Right atrium auricular region (tissue), 2 donors: ENCODE measurements at places on chromosomes 5 and 9. TPM values are rescaled to one million over a fixed set of nuclear protein-coding genes. Genes with fewer than 3 reads are reported as not detected.

The GADD45G gene
- 294 TPM for total RNA-seq

The PIP5K1B gene
- 18.4 TPM for total RNA-seq

The AIF1L gene
- total RNA-seq, result 27.3 TPM

- no peak for DNase-seq
Measured at GRCh38 chr9:12065050-12065449, 628.1 kb upstream of the TYRP1 start.

GRCh38 chr5:180813420-180813819 is 10.8 kb upstream of the MGAT1 start:
- DNase-seq, result no peak

DNA sequence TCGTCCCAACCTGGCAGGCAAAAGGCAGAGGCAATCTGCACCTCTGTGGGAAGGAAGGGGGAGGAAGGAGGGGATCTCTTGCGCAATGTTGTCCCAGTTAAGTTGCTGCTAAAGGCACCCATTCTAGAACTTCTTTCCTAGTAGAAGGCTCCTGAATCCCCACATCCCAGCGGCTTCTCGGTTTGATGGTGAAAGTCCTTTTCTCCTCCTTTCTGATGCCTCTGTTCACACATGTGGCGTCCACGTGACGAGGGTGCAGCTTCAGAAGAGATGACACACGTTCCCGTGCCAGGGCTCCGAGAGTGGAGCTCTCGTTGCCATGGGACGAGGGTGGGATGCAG is 96.9 kb upstream of the FCN2 start:
- DNase-seq, result peak; percentile 70

- no peak for DNase-seq
Measured at GRCh38 chr9:23412458-23412857, 413.6 kb downstream of the ELAVL2 start.

DNA sequence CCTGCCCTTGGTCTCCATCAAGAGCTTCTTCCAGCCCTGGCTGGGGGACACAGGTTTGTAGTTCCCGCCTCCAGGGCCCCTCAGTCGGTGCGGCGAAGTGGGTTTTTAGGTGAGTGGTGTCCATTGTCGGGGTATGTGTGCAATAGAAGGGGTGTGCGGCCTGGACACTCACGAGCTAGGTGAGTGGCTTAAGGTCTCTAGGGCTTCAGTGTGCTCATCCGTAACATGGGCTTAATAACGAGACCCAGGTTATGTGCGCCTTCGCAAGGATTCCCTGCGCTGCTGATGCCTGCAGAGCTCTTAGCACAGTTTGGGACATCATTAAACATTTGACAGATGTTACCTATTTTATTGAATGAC is 656 bp downstream of the CEP78 start:
- DNase-seq, result no peak

- DNase-seq, result no peak
Measured at GRCh38 chr5:56080375-56081052, 85.8 kb upstream of the IL6ST start.

- DNase-seq, result no peak
Measured at GRCh38 chr9:130687615-130688014, 6.0 kb upstream of the EXOSC2 start.

- peak; percentile 11 for DNase-seq
Measured at GRCh38 chr5:133496631-133497030, 115.7 kb downstream of the FSTL4 start.

DNA sequence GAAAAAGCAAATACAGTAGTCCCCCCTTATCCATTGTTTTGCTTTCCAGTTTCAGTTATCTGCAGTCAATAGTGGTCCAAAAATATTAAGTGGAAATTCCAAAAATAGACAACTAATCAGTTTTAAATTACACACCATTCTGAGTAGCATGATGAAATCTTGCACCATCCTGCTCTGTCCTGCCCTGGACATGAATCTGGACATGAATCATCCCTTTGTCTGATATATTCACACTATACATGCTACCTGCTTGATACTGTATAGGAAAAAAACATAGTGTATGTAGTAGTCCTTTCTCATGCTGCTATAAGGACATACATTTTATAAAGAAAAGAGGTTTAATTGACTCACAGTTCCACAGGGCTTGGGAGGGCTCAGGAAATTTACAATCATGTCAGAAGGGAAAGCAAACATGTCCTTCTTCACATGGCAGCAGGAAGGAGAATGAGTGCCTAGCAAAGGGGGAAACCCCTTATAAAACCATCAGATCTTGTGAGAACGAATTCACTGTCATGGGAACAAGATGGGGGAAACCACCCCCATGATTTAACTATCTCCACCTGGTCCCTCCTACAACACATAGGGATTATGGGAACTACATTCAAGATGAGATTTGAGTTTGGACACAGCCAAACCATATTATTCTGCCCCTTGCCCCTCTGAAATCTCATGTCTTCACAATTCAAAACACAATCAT is 153.9 kb downstream of the ARRDC3 start:
- no peak for DNase-seq

DNA sequence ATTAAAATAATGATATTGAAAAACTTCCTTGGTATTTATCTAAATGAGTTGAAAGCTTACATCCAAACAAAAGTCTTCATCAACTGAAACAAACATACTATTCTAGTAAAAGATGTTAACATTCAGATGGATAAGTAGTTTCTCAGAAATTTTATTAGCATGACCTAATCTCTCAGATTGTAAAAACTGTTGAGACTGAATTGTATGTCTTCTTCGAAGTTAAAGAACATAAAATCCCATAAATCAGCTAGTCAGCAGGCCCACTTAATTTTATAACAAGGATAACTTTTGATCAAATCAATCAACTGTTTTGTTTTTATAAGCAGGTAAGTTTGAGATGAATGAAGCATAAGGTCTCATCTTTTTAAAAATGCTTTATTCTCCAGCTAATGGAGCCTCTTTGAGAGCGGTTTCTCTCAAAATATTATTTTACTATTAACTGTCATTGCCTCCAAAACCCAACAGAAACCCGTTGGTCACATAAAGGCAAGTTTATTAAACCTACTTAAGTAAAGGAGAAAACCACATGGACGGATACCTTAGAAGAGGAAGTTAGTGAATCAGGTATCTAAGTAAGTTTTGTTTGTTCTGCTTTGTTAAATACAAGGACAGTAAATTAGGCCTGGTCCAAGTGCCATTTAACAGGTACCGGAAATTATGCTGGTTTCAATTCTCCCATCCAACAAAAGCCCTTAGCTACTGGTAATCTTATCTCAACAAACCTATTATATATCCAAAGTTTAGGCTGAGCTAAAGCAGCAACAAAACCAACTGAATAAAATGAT is 457.0 kb downstream of the PDE4D start:
- DNase-seq, result no peak

GRCh38 chr9:80235752-80236151 is 664.0 kb downstream of the TLE4 start:
- DNase-seq, result no peak

DNA sequence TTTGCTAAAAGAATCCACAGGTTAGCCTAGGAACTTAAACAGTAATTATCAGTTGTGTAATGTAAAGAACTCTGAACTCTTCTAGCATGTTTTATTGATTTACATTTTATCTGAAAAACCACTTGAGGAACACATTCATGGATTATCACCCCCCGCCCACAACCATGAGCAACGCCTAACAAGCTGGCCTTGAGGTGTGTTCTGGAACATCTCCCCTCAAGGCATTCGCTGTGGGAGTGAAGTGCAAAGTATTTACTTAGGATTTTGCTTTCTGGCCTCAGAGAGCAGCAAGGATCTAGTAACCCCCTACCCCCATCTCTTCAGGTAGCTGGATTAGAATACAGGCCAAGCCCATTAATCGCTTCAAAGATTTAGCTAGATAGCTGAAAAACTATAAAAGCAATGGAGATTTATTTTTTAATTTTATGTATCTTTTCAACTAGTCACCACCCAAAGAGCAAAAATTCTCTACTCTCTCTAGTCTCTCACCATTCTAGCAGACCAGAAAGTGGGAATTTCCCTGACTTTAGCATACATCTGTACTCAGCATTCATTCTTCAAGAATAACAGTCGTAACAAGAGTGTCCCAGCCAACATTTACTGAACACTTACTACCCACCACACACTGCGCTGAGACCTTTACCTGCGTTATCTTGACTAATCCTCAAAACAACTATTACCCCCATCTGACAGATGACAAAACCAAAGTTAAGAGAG is 37.2 kb downstream of the DDX31 start:
- DNase-seq, result no peak
